ENCODE measurements at places on chromosomes 12 and 14.

DNA sequence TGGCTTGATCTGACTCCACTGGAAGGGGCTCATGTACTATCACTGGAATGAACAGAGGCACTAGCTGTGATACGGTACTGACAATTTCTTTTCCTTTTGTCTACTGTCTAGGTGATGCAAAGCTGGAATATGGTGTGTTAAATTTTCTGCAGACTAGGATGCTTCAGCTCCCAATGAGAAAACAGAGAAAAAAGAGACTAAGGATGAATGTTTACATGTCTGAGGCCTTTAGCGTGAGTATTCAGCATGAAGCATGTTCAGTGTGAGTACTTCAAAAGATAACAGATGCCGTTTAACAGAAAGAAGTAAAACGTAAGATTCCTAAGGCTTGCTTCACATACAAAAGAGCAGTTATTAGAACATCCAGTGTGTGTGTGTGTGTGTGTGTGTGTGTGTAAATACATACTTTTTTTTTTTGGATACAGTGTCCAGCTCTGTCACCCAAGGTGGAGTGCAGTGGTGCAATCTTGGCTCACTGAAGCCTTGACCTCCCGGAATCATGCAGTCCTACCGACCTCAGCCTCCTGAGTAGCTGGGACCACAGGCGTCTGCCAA, 92.3 kb upstream of the FERMT2 start:
- no peak for DNase-seq

GRCh38 chr12:93163260-93164036, 214.3 kb upstream of the NUDT4 start:
- no peak for DNase-seq

GRCh38 chr14:53493320-53493719, 340.2 kb upstream of the DDHD1 start:
- DNase-seq = no peak

DNA sequence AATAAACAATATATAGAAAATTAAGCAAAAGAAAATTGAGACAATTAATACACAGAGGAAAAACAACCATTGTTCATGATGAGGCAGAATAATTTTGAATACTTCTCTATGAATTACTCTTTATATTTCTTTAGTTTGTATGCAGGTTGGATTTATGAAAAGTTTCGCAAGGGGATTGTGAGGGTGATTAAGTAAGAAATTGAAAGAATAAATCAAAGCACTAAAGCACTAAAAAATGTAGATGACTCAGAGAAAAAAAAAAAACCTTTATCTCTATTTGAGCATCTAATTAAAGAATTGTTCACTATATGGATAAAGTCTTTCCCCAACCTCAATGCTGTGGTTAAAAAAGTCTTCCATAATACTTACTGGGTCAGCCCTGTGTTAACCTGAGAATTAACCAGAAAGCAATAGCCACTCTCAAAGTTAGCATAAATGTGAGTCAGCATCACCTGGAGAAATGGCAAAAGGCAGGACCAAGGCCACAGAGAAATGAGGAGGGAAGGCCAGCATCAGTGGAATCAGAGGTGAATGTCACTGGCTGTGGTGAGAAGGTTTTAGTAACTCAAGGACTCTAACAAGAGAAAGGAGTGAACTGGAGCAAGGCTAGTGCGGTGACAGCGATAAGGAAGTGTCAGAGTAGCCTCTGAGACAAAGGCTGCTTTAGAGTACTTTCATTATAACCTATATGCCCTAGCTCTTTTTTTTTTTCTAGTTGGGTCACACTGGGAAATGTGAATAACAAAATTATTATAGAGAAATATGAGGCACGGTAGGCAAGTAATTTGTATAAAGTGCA, 310.4 kb downstream of the KCNC2 start:
- no peak for DNase-seq

GRCh38 chr12:69112616-69113015, 126.8 kb upstream of the CPSF6 start:
- DNase-seq = no peak

DNA sequence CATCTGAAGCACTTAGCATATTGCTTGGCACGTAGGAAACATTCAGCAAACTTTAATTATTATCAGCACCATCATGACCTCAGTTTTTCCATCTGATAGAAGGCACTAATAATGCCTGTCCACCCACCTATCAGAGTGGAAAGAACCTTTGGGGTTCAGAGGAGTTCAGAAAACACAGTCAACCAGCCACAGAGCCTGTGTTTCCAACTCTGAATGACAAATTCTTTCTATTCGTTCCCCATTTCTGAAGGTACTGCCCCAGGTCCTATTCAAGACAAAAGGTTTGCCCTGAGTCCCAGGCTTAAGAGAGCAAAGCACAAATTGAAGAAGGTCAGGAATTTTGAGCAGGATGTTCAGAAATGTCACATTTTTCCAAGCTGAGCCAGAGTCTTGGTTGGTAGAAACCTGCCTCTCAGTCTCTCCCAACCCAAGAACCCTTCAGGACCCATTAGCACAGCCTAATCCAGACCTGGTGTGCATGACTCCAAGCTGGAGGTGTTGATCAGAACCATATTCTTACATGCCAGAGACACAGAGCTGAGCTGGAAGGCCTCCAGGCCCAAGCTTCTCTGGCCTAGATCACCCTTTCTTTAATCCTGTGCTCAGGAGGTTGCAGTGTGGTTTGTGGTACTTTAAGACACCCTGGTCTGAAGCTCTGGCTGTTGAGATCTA, 114.4 kb downstream of the TBX5 start:
- no peak for DNase-seq

DNA sequence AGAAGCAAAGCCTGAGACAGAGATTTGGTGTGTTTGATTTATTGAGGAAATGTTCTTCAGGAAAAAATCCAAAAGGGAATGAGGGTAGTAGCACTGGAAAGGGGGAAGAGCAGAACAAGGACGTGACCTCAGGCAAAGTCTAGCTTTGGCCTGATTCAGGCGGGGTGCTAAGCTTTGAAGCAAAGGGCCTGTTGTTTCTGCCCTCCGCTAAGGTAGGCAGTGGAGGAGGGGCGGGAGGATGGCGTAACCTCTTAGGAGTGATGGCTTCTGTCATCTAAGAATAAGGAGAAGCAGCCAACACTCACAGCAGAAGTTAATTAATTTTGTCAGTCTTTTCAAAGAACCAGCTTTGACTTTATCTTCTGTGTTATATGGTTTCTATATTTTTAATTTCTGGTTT, 20.4 kb downstream of the ABHD12B start:
- DNase-seq = no peak

- DNase-seq = no peak
These were observed 83.9 kb downstream of the STXBP6 start for GRCh38 chr14:24965934-24966578.

DNA sequence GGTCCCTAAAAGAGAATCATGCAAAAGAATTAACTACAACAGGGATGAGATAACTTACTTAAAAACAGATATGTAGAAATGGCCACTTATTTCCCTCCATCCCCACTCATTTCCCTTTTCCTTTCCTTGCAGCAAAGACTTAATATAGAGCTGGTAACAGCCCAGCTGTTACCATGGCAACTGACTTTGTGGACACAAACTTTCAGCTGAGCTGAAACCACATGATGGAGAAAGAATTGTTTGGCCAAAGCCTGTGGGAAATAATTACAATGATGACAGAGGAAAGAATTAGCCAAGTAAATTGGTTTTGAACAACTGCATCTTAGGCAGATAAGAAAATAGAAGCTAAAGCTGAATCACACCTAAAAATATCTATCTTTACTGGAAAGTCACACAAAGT, 364.9 kb downstream of the GALC start:
- DNase-seq = no peak

DNA sequence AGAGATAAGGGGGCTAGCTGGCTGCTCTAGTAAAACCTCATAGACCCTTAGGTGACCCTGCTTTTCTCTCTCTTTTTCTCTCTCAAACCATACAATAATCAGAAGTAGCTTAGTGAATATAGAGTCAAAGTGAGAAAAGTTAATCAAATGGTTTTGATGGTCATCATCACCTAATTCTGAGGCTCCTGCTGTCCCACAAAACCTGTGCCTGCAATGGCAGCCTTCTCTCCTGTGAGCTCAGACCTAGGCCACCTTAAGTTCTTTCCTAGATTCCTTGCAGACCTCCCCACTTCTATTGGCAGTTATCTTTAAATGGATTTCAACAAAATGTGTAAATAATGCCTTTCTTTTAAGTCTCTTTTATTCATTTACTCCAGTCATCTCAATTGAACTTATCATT, 1.5 kb upstream of the RPAP3 start:
- no peak for DNase-seq

GRCh38 chr12:106978035-106978800, 8.7 kb downstream of the MTERF2 start:
- DNase-seq = no peak

GRCh38 chr14:81805785-81806184, 272.1 kb upstream of the SEL1L start:
- DNase-seq = no peak

GRCh38 chr14:57962325-57963035, 96.6 kb upstream of the SLC35F4 start:
- no peak for DNase-seq

GRCh38 chr12:123945287-123946151, 27.1 kb downstream of the CCDC92 start:
- no peak for DNase-seq

DNA sequence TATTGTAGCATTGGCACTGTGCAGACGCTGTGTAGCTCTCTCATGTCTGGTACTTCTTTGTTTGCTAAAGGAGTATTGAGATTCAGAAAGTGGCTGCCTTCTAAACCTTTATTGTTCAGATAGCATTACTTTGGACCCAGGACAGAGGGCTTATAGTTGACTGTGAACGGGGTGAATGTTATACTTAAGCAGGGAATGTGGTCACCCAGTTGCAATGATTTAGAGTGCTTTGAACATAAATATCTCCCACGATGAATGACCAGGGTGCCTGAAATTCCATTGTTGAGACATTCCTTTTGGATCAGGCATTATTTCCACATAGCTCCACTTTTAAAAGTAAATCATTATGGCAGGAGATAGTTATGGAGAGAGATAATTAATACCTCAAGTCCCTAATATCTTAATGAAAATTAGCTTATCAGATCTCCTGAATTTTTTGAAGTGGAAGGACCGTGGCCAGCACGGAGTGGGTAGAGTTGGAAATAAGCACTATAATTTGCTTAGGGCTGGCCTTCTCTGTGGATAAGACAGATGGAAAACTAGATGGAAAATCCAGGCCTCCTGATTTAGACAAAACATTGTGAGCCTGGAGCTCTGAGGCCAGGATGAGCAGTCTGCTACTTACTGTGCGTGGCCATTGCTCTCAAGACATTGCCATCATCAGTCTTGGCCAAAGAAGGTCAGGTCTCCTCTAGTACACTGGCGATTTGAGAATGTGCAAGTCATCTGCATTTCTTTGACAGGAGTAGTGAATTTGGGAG, 114.5 kb downstream of the ETV6 start:
- no peak for DNase-seq

GRCh38 chr12:82565966-82566365, 120.7 kb upstream of the TMTC2 start:
- DNase-seq = no peak

DNA sequence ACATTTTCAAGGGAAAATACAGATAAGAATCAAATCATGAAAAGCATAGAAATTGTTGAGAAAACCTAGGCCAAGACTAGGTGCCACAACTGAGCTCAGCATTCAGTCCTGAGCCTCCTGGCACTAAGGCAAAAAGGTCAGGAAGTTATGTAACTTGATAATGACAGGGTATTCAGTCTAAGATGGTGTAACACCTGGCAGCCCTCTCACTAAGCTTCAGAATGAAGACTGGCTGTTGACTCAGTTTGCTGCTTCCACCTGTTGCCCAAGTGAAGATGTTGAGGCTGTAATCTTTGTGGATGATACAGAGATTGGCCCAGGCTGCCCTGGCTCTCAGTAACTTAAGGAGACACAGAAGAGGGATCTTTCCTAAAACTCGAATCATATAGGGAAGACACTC, 19.6 kb downstream of the PROX2 start:
- no peak for DNase-seq

DNA sequence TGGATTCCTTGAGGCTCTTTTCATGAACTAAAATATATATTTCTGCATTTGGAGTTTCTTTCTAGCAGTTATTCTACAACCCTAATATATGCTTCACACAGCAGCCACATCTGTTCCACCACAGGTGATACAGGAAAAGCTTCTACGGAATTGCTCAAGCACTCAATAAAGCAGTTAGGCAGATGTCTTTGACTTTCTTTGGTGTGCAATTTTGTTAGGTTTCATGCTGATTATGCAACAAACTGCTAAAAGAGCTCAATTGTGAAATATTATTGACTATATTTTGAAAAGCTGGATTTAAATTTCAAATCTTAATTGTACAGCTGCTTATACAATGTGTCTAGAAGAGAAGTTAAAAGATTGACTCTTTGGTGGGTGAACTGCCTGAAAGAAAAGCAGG, 1055.6 kb upstream of the FBXO33 start:
- no peak for DNase-seq
